Breast epithelium (tissue), 4 donors: ENCODE measurements at places on chromosomes 6 and 20. TPM values are rescaled to one million over a fixed set of nuclear protein-coding genes. Genes with fewer than 3 reads are reported as not detected.

GRCh38 chr20:14790190-14790589, 452.8 kb upstream of the FLRT3 start:
- DNase-seq, result no peak

Gene PAX1
- total RNA-seq, result not detected

Gene SLC32A1
- not detected for total RNA-seq

DNA sequence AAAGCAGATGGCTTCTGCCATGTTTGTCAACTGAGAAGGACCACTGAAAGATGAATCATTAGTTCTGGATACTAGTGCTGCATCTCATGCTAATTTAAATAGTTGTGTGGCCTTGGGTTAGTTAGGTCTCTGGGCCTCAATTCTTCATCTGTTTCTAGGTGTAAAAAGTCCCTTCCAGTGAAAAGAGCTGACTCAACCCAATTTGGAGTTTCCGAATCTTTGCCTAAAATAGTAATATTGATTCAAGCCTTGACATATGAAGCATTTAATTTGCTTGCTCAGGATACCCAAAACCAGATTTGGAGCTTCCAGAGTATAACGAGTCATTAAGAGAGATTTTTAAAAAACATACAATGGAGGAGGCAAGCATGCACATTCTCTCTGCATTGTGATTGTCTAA, 163.9 kb downstream of the LMBRD1 start:
- no peak for DNase-seq

Gene FOXF2
- 0.73 TPM for total RNA-seq

GRCh38 chr20:2693286-2694007, 867 bp downstream of the EBF4 start:
- DNase-seq, result no peak

- no peak for DNase-seq
These were observed 287.4 kb downstream of the CD109 start for GRCh38 chr6:73983367-73983766.

- DNase-seq, result no peak
These were observed 24.5 kb downstream of the CCNC start for GRCh38 chr6:99543968-99544367.

- no peak for DNase-seq
These were observed 67.5 kb upstream of the QKI start for GRCh38 chr6:163347021-163347446.

DNA sequence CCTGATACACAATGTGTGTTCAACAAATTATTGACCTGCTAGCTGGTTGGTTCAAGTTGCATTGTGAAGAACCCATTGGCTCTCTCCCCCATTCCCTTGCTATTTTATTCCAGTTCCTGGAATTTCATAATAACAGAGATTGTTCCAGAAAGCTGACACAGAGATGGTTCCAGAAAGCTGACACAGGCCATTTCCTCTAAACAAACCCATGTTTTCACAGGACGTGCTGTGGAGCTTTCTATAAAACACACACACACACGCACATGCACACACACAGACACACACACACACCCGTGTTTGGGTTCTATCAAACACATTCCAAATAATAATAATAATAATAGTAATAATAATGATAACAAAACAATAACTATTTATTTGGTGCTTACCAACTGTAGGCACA, 259.1 kb downstream of the CLIC5 start:
- no peak for DNase-seq

GRCh38 chr6:15776458-15776980, 113.7 kb upstream of the DTNBP1 start:
- no peak for DNase-seq

Gene SYNE1
- total RNA-seq, result 80.9 TPM

DNA sequence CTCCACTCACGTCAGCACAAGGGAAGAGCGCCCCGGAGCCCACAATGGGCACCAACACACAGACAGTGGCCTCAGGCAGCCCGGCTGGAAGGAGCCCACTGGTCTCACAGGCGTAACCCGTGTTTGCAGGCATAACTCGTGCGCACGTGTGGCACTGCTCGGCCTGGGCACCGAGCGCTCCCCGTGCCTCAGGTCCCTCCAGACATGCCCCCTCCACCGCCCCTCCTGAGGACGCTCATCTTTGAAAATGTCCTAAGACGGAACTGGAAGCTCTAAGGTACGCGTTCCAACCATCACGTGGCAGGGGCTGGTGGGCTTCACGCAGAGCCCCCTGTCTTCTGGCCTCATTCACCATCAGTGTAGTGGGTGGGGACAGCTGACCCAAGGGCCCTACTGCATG, 44.6 kb downstream of the SSR1 start:
- no peak for DNase-seq

Gene PTCRA
- total RNA-seq, result not detected

Gene GNMT
- 1.8 TPM for total RNA-seq

Gene HUS1B
- total RNA-seq, result 3.2 TPM

DNA sequence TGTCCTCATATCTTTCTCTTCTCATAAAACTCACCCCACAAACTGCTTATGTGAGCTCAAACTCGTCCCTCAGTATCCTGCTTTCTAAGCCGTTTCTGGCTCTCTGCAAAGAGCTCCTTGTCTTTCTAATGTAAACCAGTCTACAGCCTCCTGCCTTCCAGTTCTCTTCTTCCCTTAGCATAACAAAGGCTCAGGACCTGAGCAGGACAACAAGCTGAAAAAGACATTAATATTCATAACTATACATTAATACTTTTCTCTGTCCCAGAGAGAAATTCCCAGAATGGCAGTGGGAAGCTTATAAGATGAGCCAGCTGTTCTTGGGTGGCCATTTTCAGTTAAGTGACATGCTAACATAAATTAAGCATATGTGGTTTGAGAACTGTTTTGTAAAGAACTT, 207.0 kb upstream of the TCF21 start:
- DNase-seq, result no peak

GRCh38 chr6:20919677-20920385, 385.6 kb downstream of the CDKAL1 start:
- DNase-seq, result no peak

GRCh38 chr6:12111363-12111670, 99.2 kb downstream of the HIVEP1 start:
- DNase-seq, result no peak

DNA sequence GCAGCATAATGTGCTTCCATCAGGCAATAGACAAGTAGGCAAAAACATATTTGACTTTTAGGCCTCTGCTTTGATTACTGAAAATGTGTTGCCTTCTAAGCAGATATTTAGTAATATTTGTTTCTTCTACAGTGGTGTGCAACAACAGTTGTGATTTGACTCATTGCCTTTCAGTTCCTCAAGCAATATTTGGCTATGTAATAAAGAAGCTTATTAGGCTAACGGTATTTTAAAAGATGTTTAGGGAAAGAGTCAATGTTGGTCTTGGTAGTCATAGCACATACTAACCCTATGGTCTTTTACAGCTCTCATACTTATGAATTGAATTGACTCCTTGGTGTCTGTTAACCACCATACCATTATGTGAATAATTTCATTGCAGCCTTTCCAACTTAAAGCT, 124.1 kb downstream of the GRIK2 start:
- DNase-seq, result no peak
